Esophagus squamous epithelium (tissue), 5 donors: ENCODE measurements at places on chromosomes 2 and 18.

DNA sequence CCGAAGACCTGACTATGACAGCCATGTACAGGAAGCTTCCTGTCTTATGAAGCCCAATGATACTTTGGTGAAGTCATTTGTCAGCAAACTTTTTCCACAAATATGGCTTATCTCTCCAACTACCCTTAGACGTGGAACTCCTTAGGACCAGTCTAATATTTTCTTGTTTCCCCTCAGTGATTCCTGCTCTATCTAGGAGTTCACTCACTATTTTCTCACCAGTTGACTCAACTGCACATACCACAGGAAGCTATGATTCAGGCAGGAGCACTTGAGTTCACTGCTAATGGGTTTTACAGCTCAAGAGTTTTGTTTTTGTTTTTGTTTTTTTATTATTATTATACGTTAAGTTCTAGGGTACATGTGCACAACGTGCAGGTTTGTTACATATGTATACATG is 109.3 kb downstream of the ANTXR1 start:
- DNase-seq = no peak

GRCh38 chr18:67511840-67512239 is 4.7 kb downstream of the DSEL start:
- DNase-seq = no peak

GRCh38 chr2:9089831-9090230 is 86.3 kb upstream of the MBOAT2 start:
- DNase-seq = no peak

DNA sequence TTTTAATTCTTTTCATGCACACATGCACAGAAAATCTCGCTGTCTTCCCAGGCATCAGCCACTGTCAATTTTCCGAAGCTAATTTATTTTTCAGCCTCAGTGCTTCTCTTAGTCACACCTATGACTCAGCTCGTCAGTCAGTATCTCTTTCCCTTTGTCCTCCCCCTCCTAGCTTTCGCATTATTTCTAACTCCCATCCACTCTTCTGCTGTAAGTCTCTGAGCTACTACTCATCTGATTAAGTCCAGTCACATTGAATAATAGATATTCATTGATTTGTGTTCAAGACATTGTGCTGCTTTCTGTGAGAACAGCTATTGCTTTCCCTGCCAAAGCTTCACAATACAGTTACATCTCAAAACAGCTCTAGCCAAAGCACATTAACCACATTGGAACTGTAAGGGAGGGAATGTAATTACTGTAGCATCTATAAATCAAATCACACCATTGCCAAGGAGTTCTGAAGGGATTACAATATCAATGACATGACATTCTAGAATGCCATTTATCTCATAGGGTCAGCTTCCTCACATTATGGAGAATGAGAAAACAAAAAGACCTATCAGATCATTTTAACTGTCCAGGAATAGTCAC is 89.4 kb downstream of the SCN3A start:
- no peak for DNase-seq
